ENCODE measurements at places on chromosomes 3 and 15.

- DNase-seq: no peak
These were observed 25.0 kb upstream of the THBS1 start for GRCh38 chr15:39555885-39556284.

GRCh38 chr3:8366219-8366810 lies 135.3 kb upstream of the LMCD1 start:
- DNase-seq: no peak

GRCh38 chr3:87624860-87625259 lies 348.5 kb upstream of the POU1F1 start:
- DNase-seq: no peak

GRCh38 chr3:26058901-26059321 lies 269.0 kb downstream of the OXSM start:
- DNase-seq: no peak

GRCh38 chr3:157700405-157700804 lies 197.2 kb upstream of the VEPH1 start:
- DNase-seq: no peak

GRCh38 chr3:103025880-103026279 lies 591.1 kb downstream of the ZPLD1 start:
- no peak for DNase-seq

GRCh38 chr3:45475145-45475544 lies 86.8 kb downstream of the LARS2 start:
- no peak for DNase-seq

DNA sequence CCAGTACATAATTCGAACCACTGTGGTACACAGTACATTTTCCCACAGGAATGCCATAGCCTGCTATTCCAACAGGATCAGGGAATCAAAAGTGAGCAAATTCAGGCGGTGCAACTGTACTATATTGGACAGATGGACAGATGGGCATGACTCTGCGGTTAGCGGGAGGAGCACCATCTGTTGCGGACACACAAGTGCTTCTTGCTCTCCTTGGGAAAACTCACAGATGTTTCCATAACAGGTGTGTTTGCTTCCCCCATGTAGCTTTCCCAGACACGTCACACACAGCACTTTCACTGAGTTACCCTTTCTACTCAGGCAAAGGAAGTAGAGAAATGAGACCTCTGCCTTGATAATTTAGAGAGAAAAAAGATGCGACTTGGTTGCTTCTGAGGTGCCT lies 325.1 kb upstream of the THBS1 start:
- DNase-seq: no peak

GRCh38 chr3:168645180-168645579 lies 549.5 kb upstream of the GOLIM4 start:
- no peak for DNase-seq

- no peak for DNase-seq
These were observed 874 bp downstream of the INO80 start for GRCh38 chr15:41115161-41115651.

DNA sequence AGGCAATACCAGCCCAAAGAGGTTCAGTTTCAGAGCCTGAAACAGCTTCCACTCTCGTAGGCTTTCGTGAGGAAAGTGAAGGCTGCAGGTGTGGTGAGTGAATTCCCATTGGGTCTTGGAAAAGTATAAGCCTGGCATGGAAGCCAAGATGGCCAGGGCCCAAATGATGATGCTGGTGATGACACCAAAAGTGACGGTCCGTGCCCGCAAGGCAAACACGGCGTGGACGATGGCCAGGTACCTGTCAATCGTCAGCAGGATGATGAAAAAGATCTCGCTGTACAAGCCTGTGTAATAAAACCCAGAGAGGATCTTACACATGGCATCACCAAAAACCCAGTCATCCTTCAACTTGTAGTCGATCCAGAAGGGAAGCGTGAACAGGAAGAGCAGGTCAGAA lies 4.4 kb downstream of the CCR1 start:
- DNase-seq: no peak

DNA sequence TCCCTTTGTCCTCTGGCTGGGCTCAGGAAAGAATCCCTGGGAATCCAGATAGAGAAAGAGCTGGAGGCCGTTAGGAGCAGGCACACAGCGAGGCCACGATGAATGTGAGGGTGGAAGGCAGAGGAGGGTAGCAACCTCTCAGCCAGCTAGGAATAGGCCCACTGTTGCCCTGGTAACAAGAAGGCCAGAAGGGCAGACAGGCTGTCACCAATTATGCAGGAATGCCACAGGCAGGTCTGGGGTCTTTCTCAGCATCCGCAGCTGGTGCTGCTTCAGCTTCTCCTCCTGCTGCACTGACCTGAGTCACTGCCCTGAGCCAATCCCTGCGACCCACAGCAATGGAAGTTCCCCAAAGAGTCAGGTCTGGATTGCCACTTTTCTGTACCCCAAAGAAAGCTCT lies 62.8 kb upstream of the C3orf80 start:
- DNase-seq: no peak

- no peak for DNase-seq
These were observed 73.0 kb downstream of the MYH15 start for GRCh38 chr3:108437439-108437838.

DNA sequence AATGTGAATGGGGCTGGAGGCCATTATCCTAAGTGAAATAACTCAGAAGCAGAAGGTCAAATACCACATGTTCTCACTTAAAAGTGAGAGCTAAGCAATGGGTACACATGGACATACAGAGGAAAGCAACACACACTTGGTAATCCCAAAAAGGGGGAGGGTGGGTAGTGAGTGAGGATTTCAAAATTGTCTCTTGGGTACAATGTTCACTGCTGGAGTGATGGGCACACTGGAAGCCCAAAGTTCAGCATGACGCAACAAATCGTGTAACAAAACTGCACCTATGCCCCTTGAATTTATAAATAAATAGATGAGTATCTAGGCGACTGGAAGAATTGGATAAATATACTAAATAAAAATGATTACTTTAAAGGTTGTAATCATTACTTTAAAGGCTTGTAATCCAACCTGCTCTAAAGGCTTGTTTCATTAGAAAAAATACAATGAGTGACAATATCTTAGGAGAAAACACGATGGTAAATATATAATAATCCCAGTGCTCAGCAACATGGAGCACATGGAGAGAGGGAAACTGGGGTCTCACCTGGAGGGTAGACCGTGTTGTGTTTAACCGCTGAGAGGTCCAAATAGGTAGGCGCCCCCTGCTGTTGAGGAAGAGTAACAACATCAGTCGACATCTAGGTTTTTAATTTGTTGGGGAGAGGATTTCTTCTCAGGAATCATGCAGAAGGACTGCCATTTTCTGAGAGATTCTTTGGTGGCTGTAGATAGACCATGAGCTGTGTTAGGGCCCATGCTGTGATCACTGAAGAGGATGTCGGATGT lies 78.5 kb upstream of the ROBO1 start:
- no peak for DNase-seq

DNA sequence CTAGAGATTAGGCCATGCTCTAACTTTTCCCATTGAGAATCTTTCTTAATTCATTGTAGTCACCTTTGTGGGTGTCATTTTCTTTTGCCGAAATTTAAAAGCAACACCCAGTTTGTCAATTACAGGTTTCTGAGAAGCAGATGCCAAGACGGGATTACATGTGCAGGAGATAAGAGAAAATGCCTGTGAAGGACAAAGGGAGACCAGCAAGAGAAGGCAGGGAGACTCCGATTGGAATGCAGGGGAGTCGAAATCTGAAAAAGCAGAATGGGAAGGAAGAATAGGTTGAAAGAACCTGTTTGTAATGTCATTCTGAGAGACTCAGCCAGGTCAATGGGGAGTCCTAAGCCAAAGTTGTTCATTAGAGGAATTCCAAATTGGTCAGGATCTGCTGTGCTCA lies 3.6 kb upstream of the DPH6 start:
- no peak for DNase-seq

DNA sequence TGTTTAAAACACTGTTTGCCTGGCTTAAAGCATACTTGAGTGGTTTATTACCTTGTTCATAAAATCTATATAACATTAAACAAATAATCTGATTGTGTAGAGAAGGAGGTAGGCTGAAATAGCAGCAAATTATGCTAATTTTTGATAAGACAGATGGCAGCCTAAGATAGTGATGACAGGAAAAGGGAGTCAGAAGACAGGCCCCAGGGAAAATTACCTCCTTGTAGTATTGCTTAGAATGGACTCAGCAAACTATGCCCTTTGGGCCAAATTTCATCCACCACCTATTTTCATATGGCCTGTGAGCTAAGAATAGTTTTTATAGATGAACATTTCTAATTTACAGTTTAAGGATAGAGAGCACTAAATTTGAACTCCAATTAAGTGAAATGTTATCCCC lies 37.8 kb downstream of the CHD2 start:
- no peak for DNase-seq

DNA sequence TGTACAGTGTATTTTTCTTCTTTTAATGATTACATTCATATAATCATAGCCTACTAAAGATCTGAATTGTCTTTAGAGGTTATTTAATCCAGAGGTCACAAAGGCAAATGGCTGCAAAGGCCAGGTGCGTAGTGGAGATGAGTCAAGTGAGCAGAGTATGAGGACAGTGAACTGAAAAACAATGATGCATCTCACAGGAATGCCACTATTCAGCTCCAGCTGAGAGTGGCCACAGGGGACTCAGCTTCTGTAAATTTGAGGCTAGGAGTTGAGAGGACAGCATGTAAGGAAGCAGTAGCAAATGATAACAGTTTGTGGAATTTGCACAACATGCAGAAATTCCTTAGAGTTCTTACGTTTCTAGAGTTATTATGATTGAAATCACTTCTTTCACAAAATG lies 50.4 kb downstream of the COL6A5 start:
- no peak for DNase-seq

DNA sequence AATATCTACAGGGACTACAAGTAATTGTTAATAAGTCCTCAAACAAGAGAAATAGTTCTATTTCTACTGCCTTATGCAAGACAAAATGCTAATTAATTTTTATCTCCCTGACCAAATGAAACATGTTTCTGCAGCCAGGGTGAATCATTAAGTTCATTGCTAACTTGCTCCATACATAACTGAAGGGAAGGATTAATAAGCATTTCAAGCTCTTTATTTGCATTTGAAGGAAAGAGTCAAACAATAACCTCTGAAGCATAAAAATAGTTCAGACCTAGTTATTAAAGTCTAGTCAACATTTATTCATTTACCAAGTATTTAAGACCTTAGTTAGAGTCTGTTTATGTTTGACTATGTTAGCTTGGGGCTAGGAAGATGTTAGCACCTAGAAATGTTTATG lies 120.0 kb downstream of the ATP1B3 start:
- no peak for DNase-seq

GRCh38 chr15:48427960-48428547 lies 96.8 kb downstream of the DUT start:
- DNase-seq: no peak

DNA sequence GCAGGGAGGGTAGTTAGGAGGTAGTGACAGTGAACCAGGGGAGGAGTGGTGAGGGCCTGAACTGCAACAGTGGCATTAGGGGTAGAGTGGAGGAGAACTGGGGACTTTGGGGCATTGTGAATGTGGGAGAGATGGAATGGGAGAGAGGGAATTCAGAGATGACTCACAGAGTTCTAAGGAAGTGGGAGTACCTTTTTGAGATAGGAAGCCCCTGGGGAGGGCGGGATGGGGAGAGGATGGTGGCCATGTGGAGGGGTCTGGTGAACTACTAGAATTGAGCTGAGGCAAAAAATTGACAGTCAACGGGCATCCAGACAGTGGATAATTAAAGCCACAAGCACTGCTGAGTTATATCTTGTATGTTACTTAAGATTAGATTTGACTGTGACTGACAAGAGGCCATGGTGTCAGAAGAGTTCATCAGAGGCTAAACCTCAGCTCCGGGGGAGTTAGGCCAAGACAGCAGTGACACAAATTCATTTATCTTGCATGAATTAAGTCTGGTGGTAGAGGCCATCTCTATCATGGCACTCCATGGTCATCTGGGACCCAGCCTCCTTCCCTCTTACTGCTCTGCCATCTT lies 34.0 kb downstream of the PLEKHO2 start:
- DNase-seq: no peak

- DNase-seq: no peak
These were observed 11.1 kb downstream of the LRCH3 start for GRCh38 chr3:197801891-197802778.

GRCh38 chr3:140580746-140581145 lies 97.1 kb upstream of the TRIM42 start:
- DNase-seq: no peak

- no peak for DNase-seq
These were observed 11.2 kb downstream of the ACAN start for GRCh38 chr15:88814393-88814792.

- DNase-seq: no peak
These were observed 126.4 kb downstream of the SHQ1 start for GRCh38 chr3:72721683-72722381.

DNA sequence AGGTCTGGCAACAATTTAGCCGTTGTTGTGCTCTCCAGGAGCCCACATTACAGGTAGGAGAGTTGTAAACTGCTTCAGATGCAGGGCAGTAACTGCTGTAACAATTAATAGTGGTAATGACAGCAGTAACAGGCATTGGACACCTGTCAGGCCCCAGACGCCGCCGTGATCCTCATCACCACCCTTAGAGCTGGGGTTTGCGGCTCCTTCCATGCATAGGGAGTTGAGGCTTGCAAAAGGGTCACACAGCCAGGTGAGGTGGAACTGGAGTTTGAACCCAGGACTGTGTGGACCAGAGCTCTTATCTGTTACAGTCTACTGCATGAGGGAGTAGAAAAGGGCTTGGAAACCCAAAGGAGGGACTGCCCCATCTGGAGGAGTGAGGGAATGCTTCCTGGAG lies 26.8 kb upstream of the NR2C2 start:
- DNase-seq: no peak

- DNase-seq: no peak
These were observed 77.8 kb upstream of the HES1 start for GRCh38 chr3:194058189-194058571.

- no peak for DNase-seq
These were observed 1076.8 kb downstream of the TUSC7 start for GRCh38 chr3:117786349-117786748.

- no peak for DNase-seq
These were observed 7.5 kb downstream of the GNB5 start for GRCh38 chr15:52183562-52184173.

DNA sequence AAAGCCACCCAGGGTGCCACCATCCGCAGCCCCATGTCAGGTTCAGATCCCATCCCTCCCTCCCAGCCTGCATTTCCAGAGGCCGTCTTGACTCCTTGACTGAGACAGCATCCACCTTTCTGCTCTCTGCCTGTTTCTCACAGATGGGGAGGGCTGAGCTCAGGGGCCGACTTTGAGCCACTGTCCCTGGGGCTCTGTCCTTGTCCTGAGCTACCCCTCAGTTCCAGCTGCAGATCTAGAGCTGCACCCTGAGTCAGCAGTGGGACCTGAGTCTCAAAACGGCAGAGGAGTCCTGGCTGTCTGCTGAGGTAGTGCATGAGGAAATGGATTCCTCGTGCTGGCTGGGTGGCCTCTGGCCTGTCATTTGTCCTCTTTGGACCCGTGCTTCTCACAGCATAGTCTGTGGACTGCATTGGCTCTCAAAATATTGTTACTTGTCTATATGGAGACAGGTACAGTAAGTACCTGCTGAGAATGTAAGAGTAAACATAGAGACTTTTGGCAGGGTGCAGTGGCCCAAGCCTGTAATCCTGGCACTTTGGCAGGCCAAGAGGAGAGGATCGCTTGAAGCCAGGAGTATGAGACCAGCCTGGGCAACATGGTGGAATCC lies 22.3 kb downstream of the RPLP1 start:
- DNase-seq: no peak

GRCh38 chr3:57048052-57048671 lies 12.3 kb upstream of the SPATA12 start:
- no peak for DNase-seq

GRCh38 chr3:191030491-191030890 lies 168.0 kb upstream of the GMNC start:
- no peak for DNase-seq

GRCh38 chr15:69758810-69759790 lies 306.5 kb downstream of the RPLP1 start:
- DNase-seq: peak; percentile 64

All from stimulated activated CD8-positive, alpha-beta memory T cell treated with anti-CD3 and anti-CD28 coated beads, Interleukin-7, amount 100 ng/mL, for 24 hours (primary cell).